ENCODE measurements at places on chromosomes 7 and 10.

DNA sequence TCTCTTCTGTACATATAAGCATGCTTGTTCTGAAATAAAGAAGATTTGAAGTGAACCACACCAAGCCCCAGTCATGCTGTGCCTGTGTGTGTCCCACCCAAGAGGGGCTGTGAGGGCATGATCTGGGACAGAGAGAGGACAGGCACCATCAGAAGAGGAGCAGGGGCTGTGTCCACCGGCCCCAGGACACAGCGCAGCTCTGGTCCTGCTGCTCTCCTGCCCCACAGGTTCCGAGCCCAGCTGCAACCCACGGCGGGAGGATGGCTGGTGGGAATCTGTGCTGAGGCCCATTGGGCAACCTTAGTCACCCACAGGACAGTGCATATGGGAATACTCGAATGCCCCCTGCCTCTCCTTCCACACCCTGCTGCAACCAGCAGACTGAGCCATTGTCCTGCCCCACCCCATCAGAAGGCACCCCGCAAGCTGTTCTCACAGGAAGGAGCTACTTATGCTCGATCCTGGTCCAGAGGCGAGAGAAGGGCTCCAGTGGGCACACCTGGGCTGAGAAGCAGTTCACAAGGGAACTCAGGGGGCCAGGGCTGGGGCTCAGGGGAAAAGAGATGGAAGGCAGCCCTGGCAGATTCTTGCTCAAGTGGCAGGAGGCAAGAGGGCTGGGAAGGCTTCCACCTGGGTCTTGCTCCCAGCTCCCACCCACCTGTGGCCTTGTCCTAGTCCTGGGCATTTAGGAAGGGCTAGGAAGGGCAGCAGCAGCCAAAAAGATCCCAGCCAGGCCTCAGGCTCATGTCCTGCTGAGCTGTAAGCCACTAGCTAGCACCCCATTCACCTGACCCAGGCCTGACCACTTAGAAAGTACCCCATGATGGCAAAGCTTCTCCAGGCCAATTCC is 31.9 kb downstream of the LDB3 start:
- DNase-seq, result no peak

DNA sequence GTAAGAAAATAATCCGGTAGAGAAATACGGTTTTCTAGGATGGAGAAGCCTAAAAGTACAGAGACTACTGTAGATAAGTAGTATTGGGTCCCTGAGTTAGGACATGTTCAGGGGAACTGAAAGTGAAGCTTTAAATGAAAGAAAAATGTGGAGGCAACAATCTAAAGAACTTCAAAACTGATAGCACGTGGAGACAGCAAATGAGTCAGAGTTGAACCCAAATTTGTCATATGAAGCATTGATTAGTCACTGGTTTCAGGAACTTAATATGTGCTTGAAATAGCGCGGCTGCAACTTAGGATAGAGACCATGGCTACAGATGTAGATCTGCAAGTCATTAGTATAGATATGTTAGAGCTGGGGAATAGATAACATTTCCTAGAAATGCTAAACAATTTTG is 1138.6 kb upstream of the SORCS1 start:
- DNase-seq, result no peak

- DNase-seq, result no peak
Observed at GRCh38 chr10:123009105-123009820, 457 bp downstream of the ACADSB start.

DNA sequence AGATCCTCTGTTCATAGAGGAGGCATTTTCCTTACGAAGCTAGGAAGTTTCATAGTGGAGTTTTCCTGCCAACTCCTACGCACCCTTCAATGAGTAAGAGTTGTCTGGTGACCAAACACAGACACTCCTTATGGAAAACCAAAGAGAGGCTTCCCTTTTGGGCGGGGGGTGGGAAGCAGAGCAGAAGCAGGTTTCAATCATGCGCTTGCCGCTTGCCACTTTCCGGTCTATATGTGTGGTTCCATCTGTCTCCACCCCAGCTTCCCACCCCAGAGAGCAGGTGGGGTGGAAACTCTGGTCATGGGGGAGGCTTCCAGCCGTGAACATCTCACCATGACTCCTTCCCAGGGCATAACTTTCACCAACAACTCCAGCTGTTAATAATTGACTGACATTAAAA is 68.8 kb upstream of the GRB10 start:
- DNase-seq, result no peak

All from fibroblast of gingiva (primary cell).